CD4-positive, alpha-beta T cell (primary cell): ENCODE measurements at places on chromosomes 3 and 15.

DNA sequence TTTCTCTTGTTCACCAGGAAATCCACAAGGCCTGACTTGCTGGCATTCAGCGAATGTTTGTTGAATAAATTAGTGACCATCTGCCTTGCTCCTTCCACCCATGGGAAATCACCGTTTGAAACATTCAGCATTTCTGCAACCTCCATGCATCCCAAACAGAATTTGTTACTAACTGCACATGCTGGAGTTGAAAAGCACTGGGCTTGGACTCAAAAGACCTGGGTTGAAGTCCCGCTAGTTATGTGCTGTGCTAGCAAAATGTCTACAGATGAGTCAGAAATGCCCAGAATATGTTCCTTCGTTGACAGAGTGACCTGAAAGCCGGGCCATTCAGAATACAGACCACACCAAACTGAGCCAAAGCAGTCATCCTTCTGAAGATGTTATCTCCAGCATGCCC, 144.6 kb downstream of the ALDH1A2 start:
- no peak for DNase-seq

DNA sequence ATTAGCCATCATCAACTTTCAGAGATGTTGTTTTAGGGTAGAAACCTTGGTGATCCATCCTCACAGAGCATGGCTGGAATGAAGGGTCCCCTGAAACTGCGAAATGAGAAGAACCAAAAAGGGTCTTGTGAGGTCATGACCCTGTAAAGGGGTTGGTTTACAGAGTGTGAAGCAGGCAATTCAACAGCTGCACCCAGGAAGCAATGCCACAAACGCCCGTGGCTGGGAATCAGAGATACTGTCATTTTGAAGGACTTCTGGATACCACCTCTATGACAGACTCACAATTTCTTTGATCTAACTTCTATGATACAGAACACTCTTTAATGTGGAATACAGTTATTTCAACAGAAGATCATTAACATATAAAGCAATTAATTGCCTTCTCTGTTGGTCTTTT, 79.1 kb downstream of the GREM1 start:
- DNase-seq = no peak

DNA sequence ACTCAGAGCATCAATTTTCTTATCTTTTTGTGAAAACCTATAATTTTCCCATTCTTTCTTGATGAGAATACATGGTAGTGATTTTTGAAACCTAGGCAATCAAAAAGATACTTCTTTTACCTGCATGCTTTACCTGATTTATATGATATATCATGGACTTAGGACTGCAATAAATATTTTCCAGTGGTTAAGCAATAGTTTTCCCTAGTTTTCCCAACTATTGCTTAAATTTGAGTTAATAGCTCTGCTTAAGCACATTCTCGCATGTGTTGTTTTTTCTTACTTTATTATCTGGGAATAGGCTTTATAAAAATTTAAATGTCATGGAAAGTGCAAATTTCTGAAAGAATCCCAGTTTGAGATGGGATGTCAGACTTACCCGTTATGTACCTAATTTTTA, 465.1 kb upstream of the BCHE start:
- no peak for DNase-seq

DNA sequence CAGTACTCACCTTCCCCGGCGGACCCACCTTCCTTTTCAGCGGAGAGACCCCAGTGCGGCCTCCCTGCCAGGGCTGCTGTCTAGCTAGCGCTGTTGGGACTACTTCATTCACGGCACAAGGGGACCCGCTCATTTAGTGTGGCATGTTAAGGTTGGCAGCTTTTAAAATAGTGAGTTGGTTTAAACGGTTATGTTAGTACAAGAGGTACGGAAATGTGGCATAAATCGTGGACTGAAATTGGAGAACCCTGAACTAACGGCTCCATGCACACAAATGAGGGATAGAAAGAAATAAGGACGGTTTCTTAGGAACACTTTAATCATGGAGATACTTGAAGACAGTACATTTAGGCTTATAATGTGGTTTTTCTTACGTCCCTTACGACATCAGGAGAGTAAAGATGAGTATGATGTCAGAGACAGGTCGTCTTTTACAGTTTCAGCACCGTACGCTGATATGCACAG, 752 bp downstream of the CEP63 start:
- peak; percentile 26 for DNase-seq

DNA sequence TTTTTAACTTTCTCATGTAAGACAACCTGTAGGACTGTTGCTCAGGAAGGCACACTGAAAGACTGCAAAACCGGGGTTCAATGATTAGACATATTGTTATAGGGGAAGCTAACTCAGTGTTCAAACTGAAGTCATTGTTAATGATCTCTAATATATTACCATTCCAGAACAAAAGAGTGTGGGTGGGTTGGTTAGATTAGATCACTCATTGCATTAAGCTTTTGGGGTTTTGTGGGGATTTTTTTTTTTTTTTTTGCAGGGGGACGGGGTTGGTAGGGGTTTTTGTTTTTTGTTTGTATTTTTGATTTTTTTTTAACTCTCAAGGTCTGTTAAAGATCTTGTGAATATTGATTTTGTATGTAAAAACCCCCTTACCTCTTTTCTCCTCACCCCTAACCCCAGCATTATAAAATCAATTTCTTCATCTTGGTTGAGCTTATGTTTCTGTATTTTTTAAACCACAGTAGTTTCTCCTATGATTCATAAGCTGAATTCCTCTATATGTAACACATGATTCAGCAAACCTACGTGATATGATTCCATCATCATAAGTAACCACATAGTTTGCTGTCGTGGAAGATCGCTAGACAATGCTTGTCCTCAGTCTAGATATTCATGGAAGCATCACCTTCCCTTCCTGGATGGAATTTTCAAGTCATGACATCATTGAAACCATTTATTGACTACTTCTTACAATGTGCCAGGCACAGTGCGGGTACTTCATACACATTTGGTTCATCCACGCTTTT, 544.1 kb upstream of the MDFIC2 start:
- DNase-seq = no peak

GRCh38 chr15:38012894-38013293, 78.5 kb downstream of the TMCO5A start:
- DNase-seq = no peak

DNA sequence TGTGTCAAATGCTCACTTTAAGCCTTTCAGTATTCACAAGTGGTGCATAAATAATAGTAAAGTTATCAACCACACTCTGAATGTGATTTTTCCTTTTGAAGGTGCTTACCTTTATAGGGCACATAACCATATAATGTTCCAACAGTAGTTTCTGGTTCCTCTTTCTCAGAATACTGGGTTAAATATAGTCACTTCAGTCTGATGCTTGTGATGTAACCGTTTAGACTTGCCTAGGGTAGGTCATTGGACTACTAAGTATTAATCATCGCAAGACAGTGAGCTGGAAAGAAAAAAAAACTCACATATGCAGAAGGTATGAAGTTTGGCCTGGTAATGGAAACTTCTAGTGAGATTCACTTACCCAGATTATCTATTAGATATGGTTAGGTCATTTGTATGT, 1.9 kb downstream of the KBTBD8 start:
- no peak for DNase-seq

DNA sequence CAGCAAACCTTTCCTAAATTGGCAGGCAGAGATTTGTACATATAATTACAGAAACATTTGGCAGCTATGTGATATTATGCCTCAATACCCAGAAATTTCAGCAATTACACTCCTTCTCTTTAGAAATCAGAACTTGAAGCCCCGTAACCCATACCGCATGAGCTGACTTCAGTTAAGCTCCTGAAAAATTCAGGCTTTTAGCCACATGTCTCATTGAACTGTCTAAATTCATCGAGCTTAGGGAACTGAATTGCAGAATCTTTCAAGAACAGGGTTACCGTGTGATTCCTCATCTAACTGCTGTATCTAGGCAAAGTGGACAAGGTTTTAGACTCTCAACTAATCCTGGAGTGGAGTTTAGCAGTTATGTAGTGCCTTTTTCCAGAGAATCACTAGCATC, 333.0 kb downstream of the EPHA3 start:
- no peak for DNase-seq

DNA sequence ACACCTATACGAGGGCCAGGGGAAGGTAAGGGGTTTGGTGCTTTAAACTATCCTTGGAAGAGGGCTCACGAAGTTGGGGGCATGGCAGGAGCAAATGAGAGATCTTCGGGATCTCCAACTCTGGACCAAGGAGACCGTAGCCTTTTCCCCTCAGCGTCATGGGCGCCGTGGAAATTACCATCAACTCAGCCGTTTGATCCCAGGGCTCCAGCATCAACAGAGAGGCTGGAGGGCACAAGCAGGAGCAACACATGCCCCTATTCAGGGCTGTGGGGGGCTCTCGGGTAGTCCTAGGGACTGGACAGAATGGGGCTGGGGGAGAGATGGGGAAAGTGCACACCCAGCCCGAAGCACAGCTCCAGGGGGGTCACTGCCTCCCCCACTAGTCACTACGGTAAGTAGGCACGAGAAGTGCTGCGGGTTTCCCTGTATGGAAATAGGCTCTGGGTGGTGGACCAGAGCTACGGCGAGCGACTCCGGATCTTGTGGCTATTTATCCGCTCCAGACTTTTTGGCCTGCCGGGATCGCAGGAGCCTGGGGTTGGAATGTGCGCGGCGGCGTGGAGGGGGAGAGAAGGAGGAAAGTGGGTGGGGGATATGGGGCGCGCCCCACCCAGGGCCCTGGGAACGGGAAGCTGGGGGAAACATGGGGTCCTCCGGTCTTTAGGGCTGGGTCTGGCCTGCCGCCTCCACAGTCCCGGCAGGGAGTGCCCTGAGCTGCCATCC, 539 bp upstream of the LAMB2 start:
- no peak for DNase-seq

GRCh38 chr3:152626226-152626625, 208.7 kb upstream of the P2RY1 start:
- no peak for DNase-seq

GRCh38 chr15:27196691-27197090, 225.7 kb downstream of the GABRG3 start:
- no peak for DNase-seq

DNA sequence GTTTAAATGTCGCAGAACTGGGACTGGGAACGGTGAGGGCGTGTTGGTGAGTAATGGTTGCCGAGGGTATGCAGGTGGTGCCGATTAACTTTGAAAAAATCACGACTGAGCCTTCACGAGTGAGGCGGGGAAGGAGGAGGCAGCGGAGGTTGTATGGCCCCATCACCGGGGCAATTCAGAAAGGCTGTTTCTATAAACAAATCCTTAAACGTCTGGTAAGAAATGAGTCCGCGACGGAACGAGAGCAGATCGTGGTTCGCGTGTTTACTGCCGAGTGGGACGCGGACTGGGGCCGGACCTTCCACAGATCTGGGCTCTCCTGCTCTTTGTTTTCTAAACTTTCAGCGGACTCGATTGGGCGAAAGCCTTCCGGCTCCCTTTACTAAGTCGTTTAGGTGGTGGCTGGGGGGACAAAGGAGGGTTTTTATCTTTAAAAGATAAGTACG, 2.7 kb downstream of the IGF1R start:
- DNase-seq = peak; percentile 67

DNA sequence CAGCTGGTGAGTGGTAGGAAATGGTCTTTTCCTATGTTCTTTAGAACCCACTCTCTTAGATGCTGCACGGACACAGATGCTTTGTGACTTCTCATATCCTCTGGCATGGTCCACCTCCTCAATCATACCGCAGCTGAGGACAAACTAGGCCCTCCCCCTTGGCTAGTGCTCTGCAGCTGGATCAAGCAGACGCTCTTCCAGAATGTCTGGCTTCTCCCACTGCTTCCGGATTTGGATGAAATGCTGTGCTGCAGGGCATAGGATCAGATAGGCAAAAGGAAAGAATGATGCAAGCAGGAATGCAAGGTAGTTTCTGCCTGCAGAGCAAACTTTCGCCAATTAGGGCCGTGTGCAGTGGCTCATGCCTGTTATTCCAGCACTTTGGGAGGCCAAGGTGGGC, 75.7 kb upstream of the SLC4A7 start:
- no peak for DNase-seq

DNA sequence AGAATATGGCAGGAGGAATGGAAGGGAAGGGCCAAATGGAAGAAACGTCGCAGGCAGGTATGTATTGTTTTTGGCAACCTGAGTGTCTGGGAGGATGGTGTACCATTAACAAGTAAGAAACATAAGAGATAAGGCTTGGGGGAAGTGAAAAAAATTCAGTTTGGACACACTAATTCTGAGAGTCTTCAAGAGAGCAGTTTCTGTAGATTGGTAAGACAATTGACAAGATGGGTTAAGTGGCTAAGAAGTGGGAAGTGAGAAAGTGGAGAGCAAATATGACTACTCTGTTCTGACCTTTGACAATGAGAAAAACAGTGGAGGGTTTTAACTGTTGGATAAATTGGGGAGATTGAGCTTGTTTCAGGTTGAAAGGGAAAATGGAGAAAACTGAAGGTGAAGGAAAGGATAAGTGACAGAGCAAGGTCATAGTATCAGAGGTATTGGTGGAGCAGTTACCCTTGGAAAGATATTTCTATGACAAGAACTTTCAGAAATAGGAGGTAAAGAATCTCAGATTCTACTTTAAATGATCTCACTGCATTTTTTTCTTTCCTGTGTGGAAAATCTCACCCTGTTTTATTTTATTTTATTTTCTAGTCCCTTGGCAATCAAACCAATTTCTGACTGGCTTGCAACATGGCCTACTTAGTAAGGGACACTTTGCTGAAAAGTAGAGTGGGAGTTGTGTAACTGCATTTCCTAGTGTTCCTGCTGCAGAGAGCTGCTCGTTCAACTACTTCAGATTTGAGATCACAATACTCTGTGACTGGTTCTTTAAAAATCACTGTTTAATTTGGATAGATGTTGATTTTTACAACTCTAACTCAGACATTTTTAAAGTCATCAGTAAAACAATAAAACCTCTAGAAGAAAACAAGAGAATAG, 23.1 kb upstream of the GABPB1 start:
- DNase-seq = no peak

DNA sequence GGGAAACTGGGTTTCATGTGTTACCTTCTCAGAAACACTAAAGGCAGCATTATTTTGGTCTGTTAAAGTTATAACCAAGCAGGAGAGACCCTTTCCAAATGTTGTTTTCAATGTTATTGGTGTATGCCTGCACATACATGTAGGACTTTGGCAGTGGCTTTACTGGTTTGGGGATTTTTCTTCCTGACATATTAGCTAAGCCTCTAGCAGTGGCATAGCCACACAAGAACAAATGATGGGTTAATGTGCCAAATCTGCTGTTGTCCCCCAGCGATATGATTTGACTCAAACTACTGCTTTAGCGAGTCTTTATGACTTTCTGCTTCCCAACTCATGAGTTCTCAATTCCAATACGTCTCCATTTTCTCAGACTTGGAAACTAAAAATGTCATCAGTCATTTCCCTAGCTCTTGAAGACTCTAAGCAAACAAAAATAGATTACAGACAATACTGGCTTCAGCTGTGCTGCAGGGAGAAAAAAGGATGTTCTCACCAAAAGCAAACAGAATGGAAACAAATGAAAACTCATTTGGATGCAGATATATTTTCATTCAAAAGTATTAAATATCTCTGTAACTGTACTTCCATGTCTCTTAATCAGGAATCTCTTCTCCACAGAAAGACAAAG, 29.6 kb downstream of the TPM1 start:
- no peak for DNase-seq

DNA sequence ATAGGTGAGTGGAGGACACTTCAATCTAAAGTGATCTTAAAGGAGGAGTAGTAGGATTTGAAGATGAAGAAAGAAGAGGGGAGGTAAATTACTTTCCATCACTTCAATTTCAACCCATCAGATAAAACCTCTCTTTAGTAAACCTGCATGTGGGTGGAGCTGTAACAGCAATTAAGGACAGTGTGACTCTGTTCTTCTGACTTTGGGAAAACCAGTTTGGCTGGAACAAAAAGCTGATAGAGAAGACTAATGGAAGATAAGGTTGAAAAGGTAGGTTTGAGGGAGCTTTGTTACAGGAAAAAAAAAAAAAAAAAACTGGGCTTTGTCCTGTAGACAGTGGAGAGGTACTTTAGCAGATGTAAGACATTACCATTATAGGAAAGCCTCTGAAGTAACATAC, 4.5 kb upstream of the GSK3B start:
- no peak for DNase-seq
